Activated CD4-positive, CD25-positive, alpha-beta regulatory T cell treated with anti-CD3 and anti-CD28 coated beads, Interleukin-2, amount 50 U/mL, for 24 hours (primary cell): ENCODE measurements at places on chromosomes 6 and 20.

DNA sequence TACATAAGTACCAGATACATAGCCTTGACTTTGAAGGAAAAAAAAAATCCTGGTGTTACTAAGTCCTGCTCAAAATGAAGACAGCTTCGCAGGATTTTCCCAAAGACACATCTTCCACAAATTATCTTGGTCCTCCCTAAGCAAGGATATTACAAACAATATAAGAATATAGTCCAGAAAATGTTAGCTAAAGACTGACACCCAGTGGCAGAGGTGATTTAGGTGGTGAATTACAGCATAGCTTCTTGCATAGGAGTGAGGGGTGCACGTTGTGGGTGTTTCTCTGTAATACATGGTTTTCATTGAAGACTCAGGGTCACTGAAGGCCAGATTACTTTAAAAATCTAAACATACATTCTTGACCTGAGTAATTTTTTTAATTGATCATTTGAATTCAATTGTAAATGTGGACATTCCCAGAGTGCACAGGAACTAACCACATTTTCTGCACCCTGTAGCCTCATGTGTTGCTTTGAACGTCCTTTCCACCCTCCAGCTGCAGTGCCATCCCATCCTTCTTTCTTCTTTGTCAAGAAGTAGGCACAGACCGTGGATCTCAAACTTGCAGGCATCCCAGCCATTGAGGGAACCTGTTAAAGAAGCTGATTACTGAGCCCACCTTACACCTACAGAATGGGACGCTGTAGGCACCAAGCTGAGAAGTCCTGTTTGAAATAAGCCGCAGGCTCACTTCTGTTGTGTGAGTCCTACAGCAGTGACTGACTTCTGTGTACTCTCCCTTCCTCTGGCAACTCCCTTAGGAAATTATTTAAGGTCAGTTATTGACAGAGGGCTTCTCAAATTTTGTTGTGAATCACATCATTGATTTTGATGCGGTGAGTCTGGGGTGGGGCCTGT lies 102.6 kb downstream of the PERP start:
- ATAC-seq, result peak; percentile 49

GRCh38 chr6:26296857-26297648 lies 67.9 kb upstream of the BTN3A2 start:
- no peak for ATAC-seq

- ATAC-seq, result no peak
These were observed 145.1 kb upstream of the FKBP1C start for GRCh38 chr6:63066055-63066704.

DNA sequence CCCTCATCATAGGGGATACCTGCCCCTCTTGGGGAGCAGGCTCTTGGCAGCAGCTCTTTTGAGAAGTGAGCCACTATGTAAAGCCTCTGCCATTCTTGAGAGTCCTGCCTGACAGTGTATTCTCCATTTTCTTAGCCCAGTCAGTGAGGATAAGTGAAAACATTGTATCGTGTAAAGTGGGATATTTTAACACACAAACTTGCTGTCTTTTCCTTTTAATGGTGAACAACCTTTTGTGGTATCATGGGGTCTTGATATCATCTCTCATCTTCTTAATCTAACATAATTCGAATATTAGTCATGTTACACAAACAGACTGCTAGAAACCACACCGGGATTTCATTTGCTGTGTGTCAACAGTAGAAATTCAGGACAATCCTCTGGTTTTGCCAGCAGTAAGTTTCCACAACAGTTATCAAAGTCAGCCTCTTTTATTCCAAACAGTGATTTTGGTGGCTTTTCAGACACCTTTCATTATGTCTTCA lies 136.2 kb downstream of the HIVEP1 start:
- ATAC-seq, result no peak

DNA sequence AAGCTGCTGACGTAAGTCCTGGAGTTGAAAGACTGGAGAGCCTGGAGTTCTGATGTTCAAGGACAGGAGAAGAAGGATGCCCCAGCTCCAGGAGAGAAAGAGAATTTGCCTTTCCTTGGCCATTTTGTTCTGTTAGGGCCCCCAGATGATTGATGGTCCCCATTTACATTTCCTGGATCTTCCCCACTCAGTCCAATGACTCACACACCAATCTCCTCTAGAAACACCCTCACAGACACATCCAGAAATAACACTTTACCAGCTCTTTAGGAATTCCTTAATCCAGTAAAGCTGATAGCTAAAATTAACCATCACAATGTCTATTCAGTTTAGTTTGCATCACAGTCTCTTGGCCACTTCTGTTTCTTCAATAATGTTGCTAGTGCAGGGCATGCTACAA lies 260.2 kb upstream of the IRAK1BP1 start:
- no peak for ATAC-seq

- no peak for ATAC-seq
These were observed 140.3 kb upstream of the LAMP5 start for GRCh38 chr20:9374072-9374471.
